GM23248 (cell line): ENCODE measurements at places on chromosomes 12 and 14. TPM values are rescaled to one million over a fixed set of nuclear protein-coding genes. Genes with fewer than 3 reads are reported as not detected.

GRCh38 chr12:42606471-42606870, 16.9 kb upstream of the PRICKLE1 start:
- DNase-seq, result no peak

GRCh38 chr12:94191023-94191422, 42.6 kb downstream of the PLXNC1 start:
- no peak for DNase-seq

DNA sequence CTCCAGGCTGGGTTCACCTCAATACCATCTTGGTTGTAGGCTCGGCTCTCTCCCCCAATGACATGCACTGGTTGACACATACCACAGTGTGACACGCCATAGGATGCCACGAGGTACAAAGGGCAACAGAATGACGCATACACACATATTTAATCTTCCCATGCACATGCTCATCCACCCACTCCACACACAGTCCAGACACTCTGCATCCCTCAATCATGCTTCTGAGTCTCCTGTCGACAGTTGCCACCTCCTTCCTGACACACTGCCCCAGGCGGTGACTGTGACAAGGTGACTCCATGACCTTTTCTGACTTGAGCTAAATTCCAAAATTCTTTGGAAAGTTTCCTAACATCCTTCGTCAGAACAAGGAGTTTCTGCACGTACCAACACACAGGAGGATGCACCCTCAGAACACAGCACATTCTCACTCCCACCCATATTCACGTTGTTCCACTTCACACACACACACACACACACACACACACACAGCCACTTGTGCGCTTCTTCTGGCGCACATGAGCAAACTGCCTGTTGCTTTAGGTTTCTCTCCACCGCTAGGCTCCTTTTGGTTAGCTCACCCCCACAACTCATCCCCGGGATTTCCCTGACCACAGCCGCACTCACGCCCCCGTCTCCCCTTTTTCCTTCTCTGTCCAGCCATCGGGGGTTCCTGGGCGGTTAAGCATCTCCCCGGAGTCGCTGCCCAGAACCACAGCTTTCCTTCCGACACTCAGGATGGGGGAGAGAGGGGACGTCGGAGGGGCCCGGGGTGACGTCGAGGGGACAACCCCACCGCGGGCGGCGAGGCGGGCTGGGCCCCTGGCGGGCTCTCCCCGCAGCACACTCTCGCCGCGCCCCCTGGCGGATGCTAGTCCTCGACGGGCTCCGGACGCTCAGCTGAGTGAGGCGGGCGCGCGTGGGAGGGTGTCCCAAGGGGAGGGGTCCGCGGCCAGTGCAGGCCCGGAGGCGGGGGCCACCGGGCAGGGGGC, 536 bp upstream of the WNT1 start:
- DNase-seq, result peak; percentile 82

GRCh38 chr14:92696366-92696765, 52.1 kb downstream of the LGMN start:
- DNase-seq, result no peak

DNA sequence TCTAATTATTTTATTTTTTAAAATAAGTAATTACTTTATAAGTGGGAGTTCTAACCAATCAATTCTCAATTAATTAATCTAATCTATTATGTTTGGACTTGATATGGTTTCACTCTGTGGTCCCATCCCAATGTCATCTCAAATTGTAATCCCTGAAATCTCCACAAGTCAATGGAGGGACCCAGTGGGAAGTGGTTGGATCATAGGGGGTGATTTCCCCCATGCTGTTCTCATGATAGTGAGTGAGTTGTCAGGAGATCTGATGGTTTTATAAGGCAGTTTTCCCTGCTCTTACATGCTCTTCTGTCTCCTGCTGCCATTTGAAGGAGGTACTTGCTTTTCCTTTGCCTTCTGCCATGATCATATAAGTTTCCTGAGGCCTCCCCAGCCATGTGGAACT, 836.1 kb downstream of the GALC start:
- no peak for DNase-seq

GRCh38 chr14:69092840-69093422, 60.0 kb downstream of the DCAF5 start:
- peak; percentile 47 for DNase-seq

DNA sequence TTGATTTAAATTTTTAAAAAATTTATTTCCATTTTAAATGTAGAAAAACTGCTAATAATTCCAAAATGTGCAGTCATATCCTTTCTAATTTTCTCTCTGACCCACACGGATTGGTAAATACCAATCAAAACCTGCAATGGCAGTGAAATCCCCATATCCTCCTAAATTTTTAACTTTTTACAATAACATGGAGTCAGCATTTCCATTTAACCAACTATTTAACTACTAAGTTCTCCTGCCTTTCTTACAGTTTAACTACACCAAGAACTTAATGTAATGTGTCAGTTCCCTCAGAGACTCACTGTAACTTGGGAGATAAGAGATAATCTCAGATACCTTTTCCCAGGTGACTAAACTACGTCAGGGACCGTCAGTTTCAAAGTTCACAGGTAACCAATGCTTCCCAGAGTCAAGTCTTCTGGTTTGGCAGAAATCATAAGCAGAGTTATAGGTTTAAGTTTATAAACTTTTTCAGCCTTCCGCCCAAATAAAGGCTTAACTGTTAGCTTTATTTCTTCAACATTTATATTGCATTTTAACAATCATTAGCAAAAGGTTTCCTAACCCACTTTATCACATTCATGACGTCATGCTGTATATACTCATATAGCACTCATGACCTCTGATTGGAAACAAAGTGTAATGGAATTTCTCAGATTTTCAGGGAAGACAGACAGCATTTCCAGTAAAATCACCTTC, 7.6 kb downstream of the KRAS start:
- DNase-seq, result peak; percentile 58

- no peak for DNase-seq
Measured at GRCh38 chr12:94284046-94284445, 135.7 kb downstream of the PLXNC1 start.

DNA sequence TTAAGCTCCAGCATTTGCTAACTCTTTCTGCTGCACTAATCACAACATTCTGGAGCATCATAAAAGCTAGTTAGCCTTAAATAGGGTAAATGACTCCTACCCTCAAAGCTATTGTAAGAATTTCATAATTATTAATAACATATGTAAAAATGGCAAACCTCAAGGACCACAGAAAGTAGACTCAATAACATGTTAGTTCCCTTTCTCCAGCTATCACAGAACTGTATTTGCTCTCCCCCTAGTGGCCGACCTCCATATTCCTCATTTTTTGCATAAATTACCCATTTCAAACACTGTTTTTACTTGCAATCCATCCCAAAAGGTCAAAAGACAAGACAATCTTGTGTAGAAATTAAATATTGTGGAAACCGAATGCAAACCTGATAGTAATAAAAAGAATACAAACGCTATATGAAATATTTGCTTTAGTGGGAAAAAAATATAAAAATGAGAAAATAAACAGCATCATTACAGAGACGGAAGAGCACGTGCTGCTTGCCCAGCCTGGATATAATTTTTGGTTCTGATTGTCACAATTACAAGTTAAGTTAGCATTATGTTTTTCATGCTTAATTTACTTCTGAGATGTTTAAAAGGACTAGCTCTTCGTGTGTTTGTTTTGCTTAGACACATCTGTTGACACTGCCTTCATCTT, 97.9 kb downstream of the RERGL start:
- DNase-seq, result peak; percentile 59

Gene ARHGDIB
- polyA plus RNA-seq, result 10.4 and 13.4 TPM in 2 replicates

Gene HCAR2
- not detected in 2 replicates for polyA plus RNA-seq
